ENCODE measurements at places on chromosomes 1 and 21.

DNA sequence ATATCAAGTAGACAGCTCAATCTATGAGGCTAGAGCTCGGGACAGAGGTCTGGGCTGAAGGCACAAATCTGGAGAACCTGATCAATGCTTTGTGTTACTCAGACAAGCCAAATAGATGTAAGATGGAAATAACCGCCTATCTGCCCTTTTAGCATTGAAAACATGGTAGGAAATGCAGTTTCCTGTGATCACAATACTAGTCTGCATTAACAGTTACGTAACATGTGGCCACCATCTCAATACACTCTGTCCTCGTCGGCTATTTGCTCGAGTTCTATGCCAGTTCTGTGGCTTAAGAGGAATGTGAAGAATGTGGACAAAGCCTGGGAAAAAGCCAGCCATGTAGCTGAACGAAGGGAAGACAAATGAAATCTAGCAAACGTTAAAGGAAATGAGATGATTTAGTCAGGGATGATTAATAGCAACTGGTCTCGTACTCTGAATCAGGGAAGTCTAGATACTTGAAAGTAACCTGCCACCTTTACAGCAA, 73.3 kb downstream of the HSF2BP start:
- DNase-seq, result no peak

GRCh38 chr1:67850151-67850551, 16.9 kb upstream of the GNG12 start:
- DNase-seq, result no peak

- DNase-seq, result no peak
These were observed 221.6 kb upstream of the VAMP3 start for GRCh38 chr1:7549277-7550161.

- no peak for DNase-seq
These were observed 17.8 kb upstream of the BECN2 start for GRCh38 chr1:241939798-241940197.

GRCh38 chr1:156226116-156226538, 13.3 kb downstream of the PMF1 start:
- no peak for DNase-seq

DNA sequence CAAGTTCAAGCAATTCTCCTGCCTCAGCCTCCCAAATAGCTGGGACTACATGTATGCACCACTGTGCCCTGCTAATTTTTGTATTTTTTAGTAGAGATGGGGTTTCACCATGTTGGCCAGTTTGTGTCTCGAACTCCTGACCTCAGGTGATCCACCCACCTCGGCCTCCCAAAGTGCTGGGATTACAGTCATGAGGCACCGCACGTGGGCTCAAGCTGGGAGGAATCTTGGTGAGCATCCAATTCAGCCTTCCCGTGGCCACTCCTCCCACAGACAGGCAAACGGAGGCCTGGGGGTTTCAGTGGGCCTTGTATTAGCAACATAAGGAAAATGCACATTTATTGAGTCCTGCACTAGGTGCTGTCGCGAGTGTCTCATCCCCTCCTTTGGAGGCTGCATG, 24.5 kb upstream of the VWA5B1 start:
- DNase-seq, result no peak

DNA sequence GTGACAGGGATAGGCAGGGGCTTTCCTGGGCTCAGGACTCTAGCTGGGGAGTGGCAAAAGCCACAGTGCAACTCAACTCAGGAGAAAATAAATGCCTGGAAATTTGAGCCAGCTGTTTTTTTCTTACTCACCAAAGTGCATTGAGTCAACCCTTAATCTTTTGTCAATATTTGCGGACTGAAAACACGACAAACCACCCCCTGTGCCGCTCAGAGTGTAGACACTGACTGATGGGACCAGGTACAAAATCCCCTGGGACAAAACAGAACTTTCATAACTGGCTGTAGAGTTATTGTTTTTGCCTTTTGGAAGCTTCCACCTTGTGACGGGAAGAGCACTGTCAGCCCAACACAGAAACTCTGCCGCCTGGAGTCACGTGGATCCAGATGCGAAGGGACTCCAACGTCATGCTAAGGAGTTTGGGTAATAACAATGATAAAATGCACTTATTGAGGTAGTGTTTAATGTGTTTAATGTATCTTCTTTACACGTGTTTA, 164.6 kb downstream of the PLPP3 start:
- no peak for DNase-seq

- DNase-seq, result no peak
These were observed 608.3 kb upstream of the CHRM3 start for GRCh38 chr1:238778113-238778512.

DNA sequence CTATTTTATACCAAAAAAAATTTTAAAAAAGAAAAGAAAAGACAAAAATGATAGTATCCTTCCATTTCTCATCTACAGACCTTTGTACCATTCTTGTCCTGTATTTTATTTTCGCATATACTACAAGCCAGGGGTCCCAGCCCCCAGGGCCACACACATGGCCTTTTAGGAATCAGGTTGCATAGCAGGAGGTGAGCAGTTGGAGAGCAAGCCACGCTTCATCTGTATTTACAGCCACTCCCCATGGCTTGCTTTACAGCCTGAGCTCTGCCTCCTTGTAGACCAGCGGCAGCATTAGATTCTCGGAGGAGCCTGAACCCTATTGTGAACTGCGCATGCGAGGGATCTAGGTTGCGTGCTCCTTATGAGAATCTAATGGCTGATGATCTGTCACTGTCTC, 39.8 kb downstream of the RASSF5 start:
- no peak for DNase-seq

- DNase-seq, result peak; percentile 97
These were observed at the start of gene TGFBR3 for GRCh38 chr1:91885716-91886506. Gene TGFBR3 (minus strand): TSS chr1:91886151. CDS start chr1:91861531, 24,620 bp downstream.

DNA sequence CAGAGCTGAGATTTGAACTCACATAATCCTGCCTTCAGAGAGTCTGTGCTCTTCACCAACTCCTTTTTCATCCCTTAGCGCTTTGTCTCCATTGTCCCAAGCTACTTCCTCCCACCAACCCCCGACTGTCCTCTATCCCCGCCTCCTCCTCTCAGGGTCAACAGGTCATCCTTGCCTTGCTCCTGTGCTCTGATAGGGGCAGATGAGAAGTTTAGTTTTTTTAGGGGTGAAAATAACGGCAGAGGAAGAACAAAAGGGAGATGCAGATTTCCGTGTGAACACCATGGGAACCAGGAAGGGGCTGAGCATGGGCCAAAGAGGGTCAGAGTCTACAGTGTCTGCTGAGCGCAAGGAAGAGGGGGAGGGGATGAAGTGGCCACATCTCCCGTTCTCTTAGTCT, 31.9 kb downstream of the GLUL start:
- no peak for DNase-seq

GRCh38 chr1:157137408-157138219, 581 bp downstream of the ETV3 start:
- no peak for DNase-seq

DNA sequence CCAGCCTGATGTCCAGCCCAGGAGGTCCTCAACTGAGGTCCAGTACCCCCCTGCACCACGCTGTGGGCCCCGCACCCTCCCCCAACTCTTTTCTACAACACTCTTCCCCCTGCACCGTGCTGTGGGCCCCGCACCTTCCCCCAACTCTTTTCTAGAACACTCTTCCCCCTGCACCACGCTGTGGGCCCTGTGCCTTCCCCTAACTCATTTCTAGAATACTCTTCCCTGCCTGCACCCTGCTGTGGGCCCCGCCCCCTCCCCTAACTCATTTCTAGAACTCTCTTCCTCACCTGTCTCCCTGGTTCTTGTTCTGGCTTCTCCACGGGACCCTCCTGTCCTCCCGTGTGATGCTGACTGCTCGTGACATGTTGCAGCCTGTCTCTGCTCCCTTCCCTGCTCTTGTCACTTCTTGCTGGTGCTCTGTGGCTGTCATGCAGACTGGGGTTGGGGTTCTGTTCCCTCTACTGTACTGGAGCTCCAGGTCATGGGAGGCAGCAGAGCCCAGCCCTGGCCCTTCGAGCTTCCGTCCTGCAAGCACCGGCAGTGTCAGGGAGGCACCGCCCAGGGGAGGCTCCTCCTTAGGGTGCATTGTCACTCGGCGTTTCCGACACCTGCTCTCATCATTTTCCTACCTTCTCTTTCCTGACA, 160.1 kb upstream of the COL6A1 start:
- DNase-seq, result no peak

GRCh38 chr1:213969958-213970555, 17.7 kb upstream of the PROX1 start:
- no peak for DNase-seq

- no peak for DNase-seq
These were observed 351.3 kb upstream of the SGIP1 start for GRCh38 chr1:66182551-66183178.

- no peak for DNase-seq
These were observed 5.1 kb downstream of the LMNA start for GRCh38 chr1:156119503-156120209.

- DNase-seq, result no peak
These were observed 10.4 kb downstream of the LRRC42 start for GRCh38 chr1:53956308-53957168.

Measured in sciatic nerve (tissue), 2 donors.